ENCODE measurements at places on chromosomes 2 and 18. TPM values are rescaled to one million over a fixed set of nuclear protein-coding genes. Genes with fewer than 3 reads are reported as not detected.

DNA sequence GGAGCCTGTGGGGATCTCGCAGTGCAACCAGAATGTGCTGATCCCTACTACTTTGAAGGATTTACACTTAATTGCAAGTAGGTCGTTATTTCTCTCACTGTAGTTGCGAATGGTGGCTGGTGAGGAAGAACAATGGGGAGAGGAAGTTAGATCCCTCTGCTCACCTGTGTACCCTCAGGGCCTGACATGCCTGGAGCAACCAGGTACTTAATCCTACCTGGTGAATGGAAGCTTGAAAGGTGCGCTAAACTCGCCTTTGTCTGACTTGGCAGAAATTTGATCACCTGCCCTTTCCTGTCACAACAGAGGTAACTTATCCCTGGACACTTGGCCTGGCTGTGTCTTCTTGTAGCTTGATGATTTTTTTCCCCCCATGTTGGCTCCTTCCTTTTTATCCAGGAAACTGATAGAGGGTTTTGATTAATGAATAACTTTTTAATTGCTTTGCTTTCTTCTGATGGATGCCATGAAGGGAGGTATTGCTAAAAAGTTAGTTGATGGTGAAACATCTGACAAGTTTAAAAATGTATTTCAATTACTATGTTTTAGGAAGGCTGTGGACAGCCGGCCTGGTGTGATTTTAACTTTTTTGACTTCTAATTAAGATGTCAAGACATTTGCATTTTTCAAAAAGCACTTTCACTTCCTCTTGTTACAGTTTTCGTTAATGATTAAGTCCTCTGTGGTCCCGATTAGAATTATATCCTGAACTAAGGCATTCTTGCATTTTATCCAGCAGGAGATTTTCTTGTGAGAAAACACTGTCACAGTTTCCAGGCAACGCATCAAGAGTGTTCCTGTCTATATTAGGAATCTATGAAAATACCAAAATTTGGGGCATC, 9.2 kb downstream of the SGPP2 start:
- DNase-seq = no peak

GRCh38 chr18:71995904-71996465, 548.2 kb downstream of the CBLN2 start:
- DNase-seq = no peak

DNA sequence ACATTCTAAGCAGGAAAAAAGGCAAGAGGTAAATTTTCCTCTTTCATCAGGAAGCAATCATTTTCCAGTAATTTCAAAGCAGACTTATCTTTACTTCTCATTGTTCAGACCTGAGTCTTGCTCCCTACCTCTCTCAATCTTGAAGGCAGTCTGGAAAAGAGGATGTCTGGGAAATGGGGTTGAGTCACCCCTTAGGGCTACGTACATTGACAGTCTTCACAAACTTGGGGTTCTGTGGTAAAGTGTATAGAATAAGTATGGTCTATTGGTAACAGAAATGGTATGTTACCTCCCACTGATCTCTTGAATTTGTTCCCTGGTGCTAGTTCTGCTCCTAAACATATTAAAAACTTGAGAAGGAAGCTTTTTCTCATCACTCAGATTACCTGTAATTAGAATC, 361.3 kb downstream of the SS18 start:
- no peak for DNase-seq

DNA sequence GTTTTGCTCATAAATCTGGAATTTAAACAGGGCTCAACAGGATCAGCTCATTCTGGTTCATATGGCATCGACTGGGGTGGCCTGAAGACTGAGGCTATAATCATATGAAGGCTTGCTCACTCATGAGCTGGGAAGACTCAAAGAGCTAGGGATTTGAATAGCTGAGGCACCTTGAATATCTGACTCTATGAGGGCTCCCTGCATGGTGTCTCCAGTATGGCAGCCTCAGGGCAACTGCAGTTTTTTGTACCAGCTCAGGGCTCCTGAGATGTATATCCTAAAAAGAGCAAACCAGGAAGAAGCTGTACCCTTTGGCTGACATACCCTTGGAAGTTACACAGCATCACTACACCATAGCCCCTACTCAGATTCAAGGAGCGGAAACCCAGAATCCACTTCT, 15.3 kb upstream of the GPR39 start:
- no peak for DNase-seq

DNA sequence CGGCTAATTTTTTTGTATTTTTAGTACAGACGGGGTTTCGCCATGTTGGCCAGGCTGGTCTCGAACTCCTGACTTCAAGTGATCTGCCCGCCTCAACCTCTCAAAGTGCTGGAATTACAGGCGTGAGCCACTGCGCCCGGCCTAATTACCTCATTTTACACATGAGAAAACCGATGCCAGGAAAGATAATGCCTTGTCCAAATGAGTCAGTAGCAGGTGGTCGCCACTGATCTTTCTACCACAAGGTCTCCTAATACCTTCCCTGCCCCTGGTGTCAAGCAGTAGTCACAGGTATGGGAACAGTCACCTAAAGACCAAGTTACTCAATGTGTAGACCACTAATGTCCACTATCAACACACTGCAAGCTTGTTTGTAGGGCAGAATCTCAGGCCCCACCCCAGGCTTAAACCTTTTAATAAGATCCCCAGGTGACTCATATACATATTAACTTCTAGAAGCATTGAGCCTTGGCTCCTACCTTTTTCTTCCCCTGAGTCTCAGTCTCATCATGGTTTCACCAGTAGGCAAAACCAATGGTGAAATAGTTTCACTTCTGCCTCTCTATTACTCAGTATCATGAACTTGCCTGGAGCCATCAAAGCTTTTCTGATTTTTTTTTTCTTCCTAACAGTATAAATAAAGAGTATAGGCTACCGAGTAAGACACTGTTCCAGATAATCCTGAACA, 6.9 kb upstream of the EPB41L5 start:
- DNase-seq = no peak

GRCh38 chr2:232632229-232632903, 1.0 kb upstream of the EFHD1 start:
- DNase-seq = no peak

DNA sequence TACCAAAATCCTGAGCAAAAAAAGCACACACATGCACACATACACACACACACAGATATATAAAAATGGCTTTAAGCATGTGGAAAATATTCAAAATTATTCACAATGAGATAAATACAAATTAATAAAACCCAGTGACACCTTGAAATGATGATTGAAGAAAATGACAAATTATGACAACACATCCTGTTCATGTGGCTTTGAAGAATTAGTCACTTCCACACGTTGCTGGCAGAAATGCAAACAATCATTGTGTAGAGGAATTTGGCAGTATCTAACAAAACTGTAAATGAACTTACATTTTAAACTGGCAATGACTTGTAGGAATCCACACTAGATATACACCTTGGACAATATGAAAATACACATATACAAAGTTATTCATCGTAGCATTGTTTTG, 95.8 kb upstream of the RGPD4 start:
- DNase-seq = no peak

DNA sequence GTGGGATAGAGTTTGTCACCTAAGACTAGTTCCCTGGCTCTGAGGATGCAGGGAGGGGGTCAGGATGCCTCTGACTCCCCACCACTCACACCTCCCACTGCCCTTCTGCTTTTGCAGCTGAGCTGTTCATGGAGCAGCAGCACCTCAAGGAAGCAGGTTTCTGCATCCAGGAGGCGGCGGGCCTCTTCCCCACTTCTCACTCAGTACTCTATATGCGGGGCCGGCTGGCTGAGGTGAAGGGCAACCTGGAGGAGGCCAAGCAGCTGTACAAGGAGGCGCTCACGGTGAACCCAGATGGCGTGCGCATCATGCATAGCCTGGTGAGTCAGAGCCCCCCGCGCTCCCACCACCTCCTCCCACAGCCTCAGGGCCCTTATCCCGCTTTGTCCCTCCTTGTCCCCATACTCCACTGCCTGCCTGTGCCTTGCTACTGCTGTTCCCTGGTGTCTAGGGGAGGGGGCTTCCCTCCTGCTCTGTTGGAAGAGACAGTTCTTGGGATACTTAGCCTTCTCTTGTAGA, 94.4 kb downstream of the STPG4 start:
- DNase-seq = no peak

GRCh38 chr2:68937346-68938055, 15.2 kb downstream of the GKN2 start:
- no peak for DNase-seq

DNA sequence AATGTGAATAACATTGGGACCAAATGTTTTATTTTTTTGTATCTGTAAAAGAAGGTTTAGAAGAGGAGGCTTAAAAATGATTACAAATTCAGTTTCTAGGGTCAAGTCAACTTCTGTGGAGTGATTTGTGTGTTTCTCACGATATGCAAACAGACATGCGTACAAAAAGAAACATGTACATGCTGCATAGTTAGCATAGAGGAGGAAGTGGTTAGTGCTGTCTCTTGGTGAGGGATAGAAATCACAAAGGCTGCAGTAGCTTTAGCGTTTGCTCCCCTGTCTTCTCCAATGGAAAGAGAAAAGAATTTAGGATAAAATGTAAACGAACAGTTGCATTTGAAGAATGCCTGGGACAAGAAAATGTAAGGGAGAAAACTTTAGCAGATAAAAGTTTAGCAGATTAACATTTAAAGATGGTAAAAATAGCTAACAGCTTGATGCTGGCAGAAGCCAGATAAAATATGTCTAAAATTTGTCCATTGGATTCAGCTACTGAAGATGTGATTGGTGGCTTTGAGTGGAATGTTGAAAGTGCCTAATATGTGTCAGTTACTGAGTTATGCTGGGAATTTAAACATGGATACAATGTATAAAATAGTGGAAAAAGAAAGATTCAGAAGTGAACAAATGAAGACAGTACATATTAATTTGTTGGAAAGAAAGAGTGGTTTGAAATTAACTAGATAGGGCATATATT, 44.9 kb downstream of the MALT1 start:
- no peak for DNase-seq

GRCh38 chr2:27006602-27007415, 26.0 kb upstream of the TMEM214 start:
- no peak for DNase-seq

DNA sequence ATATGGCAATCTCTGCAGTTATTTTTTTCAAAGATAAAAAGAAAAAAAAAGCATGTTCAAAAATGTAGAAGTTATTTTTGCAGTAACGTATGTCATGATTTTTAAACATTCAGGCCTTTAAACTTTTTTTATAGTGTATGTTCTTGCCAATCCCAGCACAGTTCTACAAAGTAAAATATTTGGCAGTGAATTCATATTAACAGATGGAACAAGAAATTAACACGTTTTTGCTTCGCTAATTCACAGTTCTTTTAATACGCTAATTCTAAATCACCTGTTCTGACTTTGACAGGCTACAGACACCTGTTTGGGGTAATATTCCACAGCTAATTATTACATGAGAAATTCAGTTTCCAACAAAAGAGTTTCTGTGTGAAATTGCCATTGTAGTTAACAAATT, 183.2 kb downstream of the ARHGAP15 start:
- DNase-seq = no peak

GRCh38 chr2:109230941-109231420, 102.0 kb downstream of the SH3RF3 start:
- no peak for DNase-seq

GRCh38 chr2:239429473-239430350, 28.9 kb upstream of the HDAC4 start:
- DNase-seq = no peak

DNA sequence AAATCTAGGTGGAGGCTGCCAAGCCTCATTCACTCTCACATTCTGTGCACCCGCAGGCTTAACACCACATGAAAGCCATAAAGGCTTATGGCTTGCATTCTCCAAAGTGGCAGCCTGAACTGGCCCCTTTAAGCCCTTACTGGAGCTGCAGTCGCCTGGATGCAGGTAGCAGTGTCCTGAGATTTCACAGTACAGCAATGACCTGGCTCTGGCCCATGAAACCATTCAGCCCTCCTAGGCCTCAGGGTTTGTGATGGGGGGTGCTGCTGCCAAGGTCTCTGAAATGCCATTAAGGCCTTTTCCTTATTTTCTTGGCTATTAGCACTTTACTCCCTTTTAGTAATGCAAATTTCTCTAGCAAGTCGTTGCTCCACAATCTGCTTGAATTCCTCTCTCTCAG, 48.6 kb downstream of the RNMT start:
- no peak for DNase-seq

DNA sequence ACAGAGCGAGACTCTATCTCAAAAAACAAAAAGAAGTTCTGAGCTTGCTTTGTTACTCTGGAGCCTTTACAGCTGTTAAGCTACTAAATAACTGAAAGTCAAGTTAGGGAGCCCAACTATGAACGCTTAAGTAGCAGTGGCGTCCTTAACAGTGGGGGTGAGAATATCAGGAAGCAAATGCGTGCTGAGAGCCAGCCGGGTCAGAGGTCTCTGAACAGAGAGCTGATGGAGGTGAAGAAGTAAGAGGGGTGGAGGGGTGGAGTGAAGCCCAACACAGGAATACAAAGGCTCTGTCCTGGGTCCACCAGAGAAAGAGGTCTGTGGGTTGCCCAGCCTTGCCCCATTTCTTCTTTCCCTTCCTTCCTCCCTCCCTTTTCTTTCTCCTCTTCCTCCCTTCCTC, 104.1 kb upstream of the GATA6 start:
- no peak for DNase-seq

DNA sequence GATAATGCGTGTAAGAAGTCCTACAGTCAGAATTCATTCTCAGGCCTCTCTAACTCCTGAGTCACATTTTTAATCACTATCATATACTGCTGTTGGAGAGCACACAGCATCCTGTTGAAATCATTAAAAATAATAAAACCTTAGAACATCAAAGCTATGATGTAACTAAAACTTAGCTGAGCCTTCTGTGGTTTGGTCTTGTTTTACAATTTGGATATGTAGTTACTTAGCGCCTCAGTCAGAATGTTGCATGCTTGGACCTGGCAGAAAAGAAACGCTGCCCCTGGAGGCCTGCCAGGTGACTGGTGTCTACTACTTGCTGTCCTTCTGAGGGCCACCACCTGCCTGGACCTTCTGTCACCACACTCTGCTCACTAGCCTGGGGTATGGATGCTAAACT, 261.1 kb upstream of the RASGRP3 start:
- DNase-seq = no peak

DNA sequence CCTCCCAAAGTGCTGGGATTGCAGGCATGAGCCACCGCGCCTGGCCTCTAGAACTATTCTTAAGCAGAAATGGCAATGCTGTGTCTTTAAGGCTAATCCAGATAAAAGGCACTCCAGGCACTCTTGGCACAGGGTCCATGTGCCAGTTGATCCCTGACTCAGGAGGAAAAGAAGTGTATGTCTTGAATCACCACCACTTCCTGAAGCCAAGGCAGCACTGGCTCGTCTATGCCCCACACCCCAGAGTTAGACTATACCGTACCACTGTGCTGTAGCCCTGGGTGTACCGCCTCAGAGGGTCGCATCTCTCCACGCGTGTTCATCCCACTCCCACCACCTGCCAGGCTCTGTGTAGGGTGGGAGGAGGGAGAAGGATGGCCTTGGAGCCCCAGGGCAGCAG, 9.0 kb downstream of the TNFRSF11A start:
- DNase-seq = no peak

GRCh38 chr18:3248062-3248657, 559 bp downstream of the MYL12A start:
- DNase-seq = no peak

GRCh38 chr2:232329716-232330067, 48.9 kb upstream of the ALPP start:
- no peak for DNase-seq

The ANKRD30B gene
- not detected for total RNA-seq

The KCNG2 gene
- not detected for total RNA-seq

The ADD2 gene
- 0.15 TPM for total RNA-seq

The FAM117B gene
- total RNA-seq = 9.1 TPM

The HRH4 gene
- not detected for total RNA-seq

The NMS gene
- not detected for total RNA-seq

The TLX2 gene
- total RNA-seq = not detected

The TMEFF2 gene
- not detected for total RNA-seq

The HS6ST1 gene
- total RNA-seq = 35.0 TPM

The ARHGEF33 gene
- total RNA-seq = 0.30 TPM

The ACMSD gene
- not detected for total RNA-seq

The ESPNL gene
- 0.22 TPM for total RNA-seq

All from HCT116 (cell line).